ENCODE measurements at places on chromosomes 2 and 18.

DNA sequence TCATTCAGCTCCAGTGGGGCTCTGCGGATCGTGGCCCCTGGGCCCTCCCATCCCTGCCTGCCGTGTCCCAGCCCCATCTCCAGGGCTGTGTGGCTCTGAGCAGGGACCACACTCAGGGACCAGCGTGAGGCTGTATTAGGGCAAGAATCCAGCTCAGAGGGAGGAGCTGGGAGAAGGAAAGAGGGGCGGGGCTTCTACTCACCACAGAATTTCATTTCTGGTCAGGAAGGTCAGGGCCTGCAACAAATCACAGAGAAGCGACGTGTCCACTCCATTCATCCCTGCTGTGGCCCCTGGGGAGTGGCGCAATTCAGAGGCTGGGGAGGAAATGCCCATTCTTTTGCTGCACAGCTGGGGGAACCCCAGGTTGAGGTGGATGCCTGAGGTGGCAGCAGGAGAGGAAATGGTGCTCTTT lies 828 bp downstream of the CIB4 start:
- DNase-seq, result no peak

GRCh38 chr2:190701586-190701985 lies 52.7 kb downstream of the NAB1 start:
- DNase-seq, result no peak

DNA sequence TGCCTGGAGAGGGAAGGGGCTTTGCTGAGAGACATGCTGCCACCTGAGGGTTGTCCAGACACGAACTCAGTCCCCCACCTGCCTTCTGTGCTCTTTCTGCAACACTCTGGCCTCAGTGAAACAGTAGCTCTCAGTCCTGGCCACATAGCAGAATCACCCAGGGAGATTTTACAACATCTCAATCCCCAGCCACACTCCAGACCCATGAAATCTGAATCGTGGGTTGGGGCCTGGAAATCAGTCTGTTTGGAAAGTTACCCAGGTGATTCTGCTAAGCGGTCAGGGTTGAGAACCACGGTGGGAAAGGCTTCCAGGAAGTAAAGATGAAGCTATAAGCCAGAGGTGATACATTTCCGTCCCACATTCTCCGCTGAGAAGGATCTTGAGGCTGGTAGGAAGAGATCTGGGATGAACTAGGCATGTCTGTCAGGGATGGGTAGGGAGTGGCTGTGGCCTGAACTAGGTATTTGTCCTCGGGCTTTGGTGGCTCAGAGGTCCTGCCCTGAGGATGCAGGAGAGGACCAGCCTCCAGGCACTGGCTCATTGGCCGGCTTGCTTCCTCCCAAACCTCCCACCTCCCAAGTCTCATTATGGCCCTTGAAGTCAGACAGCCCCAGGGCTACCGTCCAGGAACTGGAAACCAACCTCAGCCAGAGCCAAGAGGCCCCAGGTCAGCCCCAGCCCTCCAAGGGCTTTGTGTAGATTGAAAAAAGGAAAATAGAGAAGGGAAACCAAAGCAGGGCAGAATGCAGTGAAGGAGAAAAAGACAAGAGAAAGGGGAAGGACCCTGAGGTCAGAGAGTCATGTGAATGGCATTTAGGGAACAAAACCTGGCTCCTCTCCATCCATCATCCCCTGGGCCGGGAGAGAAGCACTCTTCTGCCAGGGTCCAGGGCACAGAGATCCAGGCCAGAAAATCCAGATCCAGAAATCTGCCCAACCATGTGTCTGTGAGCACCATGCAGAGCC lies 119.6 kb downstream of the ZFP36L2 start:
- no peak for DNase-seq

GRCh38 chr2:143252138-143252907 lies 123.1 kb downstream of the ARHGAP15 start:
- no peak for DNase-seq

GRCh38 chr2:205477016-205477705 lies 205.1 kb upstream of the NRP2 start:
- DNase-seq, result no peak

DNA sequence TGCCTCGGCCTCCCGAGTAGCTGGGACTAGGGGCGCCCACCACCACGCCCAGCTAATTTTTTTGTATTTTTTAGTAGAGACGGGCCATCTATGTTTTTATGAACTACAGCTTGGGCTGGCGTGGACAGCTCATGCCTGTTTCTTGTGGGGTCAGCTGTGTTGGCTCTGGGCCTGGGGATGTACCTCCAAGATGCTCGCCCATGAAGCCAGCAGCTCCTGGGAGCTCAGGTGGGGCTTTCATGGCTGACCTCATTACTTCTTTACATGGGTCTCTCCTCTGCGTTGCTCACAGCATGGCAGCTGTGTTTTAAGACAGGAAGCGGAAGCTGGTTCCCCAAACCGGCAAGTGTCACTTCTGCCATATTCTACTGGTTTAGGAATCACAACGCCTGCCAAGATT lies 203.1 kb downstream of the SOX11 start:
- no peak for DNase-seq

DNA sequence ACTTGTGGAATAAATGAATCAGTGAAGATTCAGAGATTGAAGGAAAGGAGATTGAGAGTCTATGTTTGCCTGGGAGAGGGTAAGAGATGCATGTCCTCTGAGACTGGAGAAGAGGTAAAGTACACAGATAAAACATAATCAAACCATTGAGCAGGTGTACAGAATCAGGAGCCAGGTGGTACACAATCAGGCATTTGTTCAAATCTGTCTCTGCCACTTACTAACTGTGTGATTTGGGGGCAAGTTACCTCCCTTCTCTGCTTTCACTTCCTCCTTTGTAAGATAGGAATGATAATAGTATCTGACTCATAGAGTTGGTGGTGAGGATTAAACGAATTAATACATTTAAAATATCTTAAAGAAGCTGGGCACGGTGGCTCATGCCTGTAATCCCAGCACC lies 94.0 kb downstream of the CDK15 start:
- no peak for DNase-seq

DNA sequence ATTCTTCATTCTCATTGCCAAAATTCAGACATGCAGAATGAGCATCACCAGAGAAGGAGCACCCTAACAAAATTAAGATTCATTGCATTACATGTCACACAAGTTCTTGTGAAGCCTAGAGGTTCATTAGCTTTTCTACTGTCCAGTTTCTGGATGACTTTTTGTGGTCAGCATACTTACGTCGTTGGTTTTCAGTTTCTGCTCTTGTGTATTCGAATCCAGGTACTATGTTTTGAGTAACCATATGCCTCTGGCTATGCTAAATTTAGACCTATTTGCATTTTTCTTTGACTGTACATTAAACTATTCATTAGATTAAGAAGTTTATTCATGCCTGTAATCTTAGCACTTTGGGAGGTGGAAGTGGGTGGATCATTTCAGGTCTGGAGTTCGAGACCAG lies 251.3 kb downstream of the PARD3B start:
- DNase-seq, result peak; percentile 7

All from GM13977 (cell line).